Activated CD4-positive, alpha-beta T cell treated with anti-CD3 and anti-CD28 coated beads, Interleukin-2, amount 10 ng/mL, durations not matched to agents 24 days and 14 days (primary cell): ENCODE measurements at places on chromosomes 4 and X. TPM values are rescaled to one million over a fixed set of nuclear protein-coding genes. Genes with fewer than 3 reads are reported as not detected.

- DNase-seq = no peak
These were observed 1.5 kb upstream of the CTBP1 start for GRCh38 chr4:1250527-1250812.

DNA sequence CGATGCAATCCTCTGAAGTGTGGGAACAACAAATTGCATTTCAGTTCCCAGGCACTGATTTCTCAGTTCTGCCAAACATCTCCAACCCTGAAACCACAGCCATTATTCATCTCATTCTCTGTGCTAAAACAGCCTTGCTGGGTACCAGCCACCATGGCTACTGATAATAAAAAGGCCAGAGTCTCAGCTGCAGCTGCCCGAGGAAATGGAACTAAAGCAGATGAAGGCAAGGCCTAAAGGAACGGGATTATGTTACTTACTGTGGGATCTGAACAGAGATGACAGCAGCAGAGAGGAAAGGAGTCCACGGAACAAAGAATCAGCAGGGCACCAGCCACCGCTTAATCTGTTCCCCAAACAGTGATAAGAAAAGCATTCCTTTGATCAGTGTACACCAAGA lies 155.7 kb downstream of the PAPSS1 start:
- DNase-seq = no peak

The SHOX gene
- total RNA-seq = not detected in 2 replicates

The CXXC4 gene
- total RNA-seq = not detected in 2 replicates

DNA sequence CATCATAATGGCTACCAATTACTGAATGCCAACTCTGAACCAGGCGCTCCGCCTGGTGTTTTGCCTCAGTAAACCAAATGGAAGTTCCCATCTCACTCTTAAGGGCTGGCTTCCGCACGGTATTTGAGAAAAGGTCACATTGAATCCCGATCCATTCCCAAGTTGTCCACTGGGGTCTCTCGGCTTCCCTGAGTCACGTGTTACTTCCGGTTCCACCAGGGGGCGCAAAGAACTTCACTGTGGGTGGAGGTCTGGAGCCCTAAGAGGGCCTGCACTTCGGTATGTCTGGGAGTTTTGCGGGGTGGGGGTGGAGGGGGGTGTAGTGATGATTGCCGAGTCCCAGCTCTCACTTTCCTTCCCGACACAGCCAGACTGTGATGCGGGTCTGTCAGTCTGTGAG lies 13.4 kb upstream of the NHS start:
- no peak for DNase-seq
